ENCODE measurements at places on chromosomes 2 and 18. TPM values are rescaled to one million over a fixed set of nuclear protein-coding genes. Genes with fewer than 3 reads are reported as not detected.

TUBA3D gene
- not detected for total RNA-seq

DNA sequence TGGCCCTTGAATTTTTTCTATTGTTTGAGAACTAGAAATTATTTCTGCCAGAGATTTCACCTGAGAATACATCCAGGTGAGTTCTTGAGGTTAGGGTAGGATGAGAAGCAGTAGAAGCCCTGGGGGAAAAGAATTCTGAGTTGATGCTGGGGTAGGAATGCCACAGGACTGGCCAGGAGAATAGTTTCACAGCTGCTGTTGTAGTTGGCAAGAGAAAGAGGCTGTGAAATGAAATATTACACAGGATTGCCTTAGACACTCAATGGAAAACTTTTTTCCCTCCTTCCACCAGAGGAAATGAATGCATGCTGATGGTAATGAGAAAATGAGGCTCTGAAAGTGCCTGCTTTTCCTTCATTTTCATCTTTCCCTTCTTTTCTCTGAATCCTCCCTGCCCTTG lies 54.6 kb downstream of the PRKCE start:
- no peak overlapping the region for H3K4me3 ChIP-seq
- peaks cover 9% of the 10 kb centered on the region for H3K36me3 ChIP-seq
- peaks cover 14% of the 10 kb centered on the region for H3K4me1 ChIP-seq
- no peak for DNase-seq
- no peak overlapping the region for H3K27ac ChIP-seq

UGT1A10 gene
- not detected for total RNA-seq

TEX44 gene
- total RNA-seq, result not detected

DNA sequence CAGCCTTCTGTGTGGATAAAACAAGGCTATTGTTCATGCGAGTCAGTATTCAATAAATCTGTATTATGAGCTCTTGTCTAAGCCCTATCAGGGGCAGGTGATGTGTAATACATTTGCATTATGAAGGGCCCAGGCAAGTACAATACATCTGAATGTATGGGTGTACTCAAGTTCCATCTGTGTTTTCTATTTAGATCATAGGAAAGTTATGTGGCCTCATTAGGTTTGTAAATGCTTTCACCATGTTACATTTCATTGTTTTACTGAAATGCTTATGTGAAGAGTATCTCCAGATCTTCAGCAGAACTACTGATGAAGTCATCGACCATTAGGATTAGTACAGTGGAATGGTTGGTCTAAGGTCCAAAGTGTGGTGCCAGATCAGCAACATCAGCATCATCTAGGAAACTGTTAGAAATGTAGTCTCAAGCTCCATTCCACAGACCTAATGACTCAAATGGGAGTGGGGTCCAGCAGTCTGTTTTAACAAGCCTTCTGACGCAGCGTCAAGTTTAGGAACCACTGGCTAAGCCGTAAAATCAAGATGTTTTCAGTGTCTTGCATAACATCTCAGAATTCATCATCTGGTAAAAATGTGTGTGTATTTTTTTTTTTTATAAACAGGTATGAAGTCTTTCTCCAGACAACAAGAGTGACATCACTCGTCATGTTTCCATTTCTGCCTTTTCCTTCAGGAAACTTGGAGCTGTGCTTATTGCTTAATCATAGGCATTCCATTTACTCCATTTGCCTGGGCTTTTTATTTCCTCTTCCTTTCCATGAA lies 80.5 kb downstream of the LYPD6 start:
- peaks cover 14% of the 10 kb centered on the region for H3K4me1 ChIP-seq
- peaks cover 24% of the 10 kb centered on the region for H3K36me3 ChIP-seq
- peak overlapping the region; percentile 17 for H3K27ac ChIP-seq
- DNase-seq, result no peak
- H3K27me3 ChIP-seq, result no peaks in the 10 kb centered on the region

GRCh38 chr2:196225213-196225612 lies 53.8 kb upstream of the STK17B start:
- no peak for DNase-seq
- peaks cover 15% of the 10 kb centered on the region for H3K36me3 ChIP-seq
- H3K27ac ChIP-seq, result no peak overlapping the region

GRCh38 chr2:84427235-84428138 lies 31.6 kb downstream of the SUCLG1 start:
- H3K4me1 ChIP-seq, result peaks cover 6% of the 10 kb centered on the region
- peaks cover 42% of the 10 kb centered on the region for H3K36me3 ChIP-seq
- H3K27me3 ChIP-seq, result no peaks in the 10 kb centered on the region

DNA sequence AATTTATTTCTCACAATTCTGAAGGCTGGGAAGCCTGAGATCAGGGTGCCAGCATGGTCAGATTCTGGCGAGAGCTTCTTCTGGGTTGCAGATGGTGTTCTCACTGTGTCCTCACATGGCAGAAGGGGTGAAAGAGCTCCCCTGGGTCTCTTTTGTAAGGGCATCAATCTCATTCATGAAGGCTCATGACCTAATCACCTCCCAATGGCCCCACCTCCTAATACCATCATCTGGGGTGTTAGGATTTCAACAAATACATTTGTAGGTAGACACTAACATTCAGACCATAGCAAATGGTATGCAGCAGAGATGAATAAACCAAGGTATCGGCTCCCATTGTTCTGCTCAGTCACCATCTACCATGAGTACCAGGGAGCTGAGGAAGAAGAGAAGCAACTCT lies 32.7 kb downstream of the YPEL5 start:
- no peak overlapping the region for H3K4me3 ChIP-seq
- H3K27ac ChIP-seq, result no peak overlapping the region
- no peaks in the 10 kb centered on the region for H3K36me3 ChIP-seq
- no peaks in the 10 kb centered on the region for H3K4me1 ChIP-seq

DNA sequence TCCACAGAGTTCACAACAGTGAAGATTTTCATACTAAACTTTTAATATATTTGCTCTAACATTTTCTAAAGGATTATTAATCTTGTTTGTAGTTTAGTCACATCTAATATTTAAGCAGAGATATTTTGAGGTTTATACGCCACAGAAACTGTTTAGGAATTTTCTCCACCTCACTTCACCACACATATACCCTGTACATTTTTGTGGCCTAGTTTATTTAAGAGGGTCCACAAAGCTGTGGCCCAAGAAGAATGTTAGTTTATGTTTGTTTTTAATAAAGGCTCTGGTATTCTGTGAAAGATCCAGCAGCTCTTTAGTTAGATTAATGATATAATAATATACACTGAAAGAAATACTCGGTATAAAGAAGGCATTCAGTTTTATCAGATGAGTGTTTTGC lies 132.7 kb upstream of the TTC27 start:
- no peak overlapping the region for H3K4me3 ChIP-seq
- no peak overlapping the region for H3K27ac ChIP-seq
- H3K27me3 ChIP-seq, result no peaks in the 10 kb centered on the region
- no peak for DNase-seq
- H3K36me3 ChIP-seq, result peaks cover 25% of the 10 kb centered on the region

DNA sequence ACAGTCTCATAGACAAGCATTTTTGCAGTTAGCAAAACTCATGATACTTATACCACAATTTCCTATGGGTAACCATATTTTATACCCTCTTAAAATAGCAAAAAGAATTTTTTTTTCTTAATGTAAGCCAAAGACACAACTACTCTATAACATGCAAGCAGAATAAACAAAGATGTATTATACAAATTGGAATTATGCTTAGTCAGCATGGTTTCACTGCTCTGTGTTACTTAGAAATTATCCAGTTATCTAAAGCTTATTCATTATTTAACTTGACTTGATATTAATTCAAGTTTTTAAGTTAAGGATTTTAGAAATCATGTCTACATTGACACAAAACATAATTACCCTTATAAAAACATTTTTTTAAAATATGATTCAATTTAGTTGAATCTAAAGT lies 449.8 kb upstream of the CDH2 start:
- H3K27ac ChIP-seq, result no peak overlapping the region
- no peak for DNase-seq
- H3K27me3 ChIP-seq, result peaks cover under 1% of the 10 kb centered on the region
- no peak overlapping the region for H3K4me3 ChIP-seq
- no peaks in the 10 kb centered on the region for H3K4me1 ChIP-seq
- H3K36me3 ChIP-seq, result no peaks in the 10 kb centered on the region

GRCh38 chr2:23386339-23387220 lies 1.6 kb downstream of the KLHL29 start:
- H3K36me3 ChIP-seq, result no peaks in the 10 kb centered on the region
- H3K4me1 ChIP-seq, result peaks cover 29% of the 10 kb centered on the region
- DNase-seq, result peak; percentile 68
- peak overlapping the region; percentile 84 for H3K4me3 ChIP-seq
- H3K27me3 ChIP-seq, result peaks cover 53% of the 10 kb centered on the region
- peak overlapping the region; percentile 43 for H3K27ac ChIP-seq

DNA sequence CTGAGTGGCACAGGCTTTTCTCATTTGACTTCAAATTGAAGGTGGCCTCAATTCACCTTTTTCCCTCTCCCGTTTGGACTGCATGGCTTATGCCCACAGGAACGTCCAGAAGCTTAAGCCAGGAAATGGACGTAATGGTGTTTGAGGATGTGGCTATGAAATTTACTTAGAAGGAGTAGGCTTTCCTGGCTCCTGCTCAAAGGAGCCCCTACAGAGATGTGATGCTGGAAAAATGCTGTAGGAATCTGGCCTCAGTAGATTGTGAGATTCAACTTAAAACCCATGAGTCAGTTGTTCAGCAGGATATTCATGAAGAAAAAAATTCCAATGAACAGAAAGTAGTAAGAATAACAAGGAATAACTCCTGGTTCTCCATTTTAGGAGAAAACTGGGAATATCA lies 129.0 kb downstream of the ICOS start:
- peak overlapping the region; percentile 55 for H3K27ac ChIP-seq
- H3K4me1 ChIP-seq, result peaks cover 24% of the 10 kb centered on the region
- no peak for DNase-seq
- no peaks in the 10 kb centered on the region for H3K36me3 ChIP-seq
- H3K27me3 ChIP-seq, result peaks cover 31% of the 10 kb centered on the region

Measured in mesothelial cell of epicardium (in vitro differentiated cells).